ENCODE measurements at places on chromosomes 13 and 19.
A peak's percentile ranks its signal among the peaks of the same experiment; 100 is the strongest.

GRCh38 chr13:39406688-39407087 is 196.3 kb downstream of the LHFPL6 start:
- no peak for DNase-seq

- no peak for DNase-seq
Measured at GRCh38 chr19:7648265-7649014, 11.5 kb downstream of the STXBP2 start.

- DNase-seq: no peak
Measured at GRCh38 chr19:7516878-7517277, 975 bp downstream of the ZNF358 start.

DNA sequence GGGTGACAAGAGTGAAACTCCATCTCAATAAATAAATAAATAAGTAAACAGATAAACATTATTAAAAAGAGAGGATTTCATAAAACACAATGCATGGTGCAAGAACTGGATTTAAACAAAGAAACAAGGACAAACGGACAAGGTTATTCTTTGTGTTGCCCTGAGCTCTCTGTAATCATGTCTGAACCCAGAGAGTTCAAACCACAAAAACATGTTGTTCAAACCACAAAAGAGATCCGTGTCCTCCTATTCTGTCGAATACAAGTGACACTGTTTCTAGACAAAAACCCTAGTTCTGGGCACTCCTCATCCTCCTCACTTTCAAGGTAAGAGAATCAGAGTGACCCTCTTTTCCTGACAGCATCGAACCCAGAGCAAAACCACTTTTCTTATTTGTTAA is 4.6 kb upstream of the TPRX2 start:
- DNase-seq: no peak

GRCh38 chr19:49200238-49200862 is 42.8 kb downstream of the TRPM4 start:
- DNase-seq: no peak

DNA sequence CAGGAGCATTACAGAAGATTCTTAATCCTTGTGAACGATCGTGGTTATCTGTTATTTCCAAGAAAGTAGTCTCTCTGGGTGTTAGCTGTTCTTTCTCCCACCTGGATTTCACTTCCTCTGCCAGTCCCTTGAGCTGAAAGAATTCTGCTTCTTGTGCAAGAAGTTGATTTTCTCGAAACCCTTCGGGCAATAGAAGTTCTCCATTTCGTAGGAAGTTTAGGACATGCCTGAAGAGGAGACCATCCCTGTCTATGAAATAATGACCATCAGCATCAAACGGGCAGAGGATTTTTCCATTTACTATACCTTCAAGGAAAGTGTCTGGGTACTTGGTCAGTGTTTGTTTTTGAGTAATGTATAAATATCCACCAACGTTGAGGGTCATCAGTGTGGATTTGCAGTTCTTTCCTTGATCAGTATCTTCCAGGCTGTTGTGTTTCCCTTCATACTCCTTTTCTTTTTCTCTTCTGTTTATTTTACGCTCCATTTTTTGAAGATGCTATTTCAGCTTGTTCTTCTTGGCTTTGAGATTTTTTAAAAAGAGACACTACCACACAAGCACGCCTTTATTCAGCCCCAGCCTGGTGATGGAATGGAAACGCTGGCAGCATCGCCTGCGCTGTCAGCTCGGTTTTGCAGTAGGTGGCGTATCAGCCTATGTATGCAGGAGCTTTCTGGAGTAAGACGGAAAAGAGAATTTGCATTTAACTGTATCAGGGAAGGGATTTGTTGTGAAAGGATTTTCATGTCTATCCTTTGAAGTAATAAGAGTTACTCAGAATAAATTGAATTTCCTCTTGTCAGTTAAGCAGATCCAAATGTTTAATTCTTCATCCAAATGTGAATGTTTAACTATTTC is 6.5 kb downstream of the KCTD4 start:
- peak; percentile 37 for DNase-seq

GRCh38 chr19:32921624-32922023 is 50.1 kb downstream of the CEP89 start:
- no peak for DNase-seq

GRCh38 chr19:28972058-28972852 is 240.7 kb downstream of the UQCRFS1 start:
- DNase-seq: no peak

DNA sequence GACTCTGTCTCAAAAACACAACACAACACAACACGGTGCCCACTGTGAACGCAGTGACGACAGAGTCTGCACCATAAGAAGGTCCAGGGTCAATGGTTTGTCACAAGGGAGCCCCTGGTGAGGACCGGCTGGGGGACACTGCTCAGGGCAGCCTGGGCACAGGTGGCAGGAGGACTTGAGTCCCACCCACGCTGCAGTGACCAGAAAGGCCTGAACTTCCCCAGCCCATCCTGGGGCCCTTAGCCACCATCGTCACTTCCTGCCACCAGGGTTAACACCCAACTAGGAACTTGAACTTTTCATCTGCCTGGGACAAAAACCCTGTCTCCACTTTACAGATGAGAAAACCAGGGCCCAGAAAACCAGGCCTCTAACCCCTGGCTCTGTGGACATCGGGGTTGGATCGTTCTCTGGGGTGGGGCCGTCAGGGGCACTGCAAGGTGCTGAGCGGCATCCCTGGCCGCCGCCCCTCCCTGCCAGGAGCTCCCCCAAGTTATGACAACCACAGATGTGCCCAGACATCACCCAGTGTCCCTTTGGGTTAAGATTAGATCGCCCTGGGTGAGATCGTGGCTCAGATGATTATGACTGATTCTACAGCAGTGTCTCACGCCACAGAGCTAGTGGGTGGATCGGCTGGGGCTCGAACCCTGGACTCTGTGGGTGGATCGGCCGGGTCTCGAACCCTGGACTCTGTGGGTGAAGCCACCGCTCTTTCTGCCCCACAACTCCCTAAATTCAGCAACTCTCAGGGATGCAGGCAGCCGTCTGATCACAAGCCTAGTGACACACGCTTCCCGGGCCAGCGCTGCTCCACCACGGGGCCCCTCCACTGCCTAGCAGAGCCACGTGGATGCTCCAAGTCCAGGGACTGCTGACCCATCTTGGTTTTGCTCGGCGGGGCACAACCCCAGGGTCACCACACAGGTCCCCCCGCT is 14.0 kb downstream of the MOB3A start:
- DNase-seq: no peak

GRCh38 chr13:33577007-33577406 is 240.9 kb upstream of the RFC3 start:
- DNase-seq: no peak

- DNase-seq: no peak
Measured at GRCh38 chr19:3573162-3573857, 566 bp downstream of the HMG20B start.

DNA sequence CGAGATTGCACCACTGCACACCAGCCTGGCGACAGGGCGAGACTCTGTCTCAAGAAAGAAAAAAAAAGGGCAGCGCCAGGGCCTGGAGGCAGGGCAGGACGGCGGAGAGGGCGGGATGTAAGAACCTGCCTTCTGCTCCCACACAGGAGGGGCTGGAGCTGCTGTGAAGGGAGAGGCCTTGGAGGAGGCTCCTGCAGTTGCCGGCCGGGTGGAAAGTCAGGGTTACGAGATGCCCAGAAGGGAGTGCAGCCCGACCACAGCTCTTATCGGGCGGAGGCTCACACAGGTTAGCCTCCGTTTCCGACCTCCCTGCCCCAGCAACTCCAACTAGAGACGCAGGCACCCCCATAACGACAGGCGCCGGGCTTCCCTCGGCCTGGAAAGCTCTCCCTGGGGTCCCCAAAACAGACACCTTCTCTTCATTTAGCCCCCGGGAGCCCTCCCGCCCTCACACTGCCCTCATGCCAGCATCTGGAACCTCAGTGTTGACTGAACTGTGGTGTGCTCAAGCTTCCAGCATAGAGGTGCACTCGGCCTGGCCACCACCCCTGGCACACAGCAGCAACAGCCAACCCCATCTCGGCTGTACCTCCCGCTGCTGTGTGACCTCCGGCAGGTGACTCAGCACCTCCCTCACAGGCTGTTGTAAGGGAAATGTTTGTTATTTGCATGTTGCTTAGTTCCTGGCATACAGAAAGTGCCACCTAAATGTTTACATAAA is 1.4 kb downstream of the PLPP2 start:
- no peak for DNase-seq

- DNase-seq: no peak
Measured at GRCh38 chr19:3029065-3029923, at the start of gene TLE2. TLE2 (minus strand) TSS chr19:3029280; CDS start chr19:3028904, 376 bp downstream.

- DNase-seq: no peak
Measured at GRCh38 chr13:87093399-87093798, 577.8 kb upstream of the SLITRK5 start.

DNA sequence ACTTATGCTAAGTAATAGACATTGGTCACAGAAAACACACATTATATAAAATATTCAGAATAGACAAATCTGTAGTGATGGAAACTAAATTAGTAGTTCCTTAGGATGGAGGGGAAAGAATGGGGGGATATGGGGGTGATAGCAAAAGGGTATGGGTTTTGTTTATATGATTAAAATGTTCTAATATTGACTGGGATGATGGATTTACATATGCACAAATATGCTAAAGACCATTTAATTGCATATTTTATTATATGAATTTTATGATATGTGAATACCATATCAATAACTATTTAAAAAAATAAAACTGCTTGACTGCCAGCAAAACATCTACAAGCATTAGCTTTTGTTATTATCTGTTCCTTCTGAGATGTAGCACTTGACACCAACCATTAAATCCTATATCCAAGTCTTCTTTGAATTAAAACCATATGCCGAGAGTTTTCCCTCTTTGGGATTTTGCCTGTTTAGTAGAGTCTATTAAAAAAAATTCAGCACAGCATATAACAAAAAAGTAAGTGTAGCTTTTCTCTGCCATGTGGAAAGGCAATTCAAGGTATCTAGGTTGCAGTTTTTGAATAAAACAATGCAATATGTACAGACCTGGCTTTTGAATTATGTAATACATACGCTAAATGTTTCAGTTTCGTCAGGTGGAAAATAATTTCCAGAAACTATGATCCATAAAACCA is 2584.1 kb upstream of the PCDH20 start:
- DNase-seq: no peak

DNA sequence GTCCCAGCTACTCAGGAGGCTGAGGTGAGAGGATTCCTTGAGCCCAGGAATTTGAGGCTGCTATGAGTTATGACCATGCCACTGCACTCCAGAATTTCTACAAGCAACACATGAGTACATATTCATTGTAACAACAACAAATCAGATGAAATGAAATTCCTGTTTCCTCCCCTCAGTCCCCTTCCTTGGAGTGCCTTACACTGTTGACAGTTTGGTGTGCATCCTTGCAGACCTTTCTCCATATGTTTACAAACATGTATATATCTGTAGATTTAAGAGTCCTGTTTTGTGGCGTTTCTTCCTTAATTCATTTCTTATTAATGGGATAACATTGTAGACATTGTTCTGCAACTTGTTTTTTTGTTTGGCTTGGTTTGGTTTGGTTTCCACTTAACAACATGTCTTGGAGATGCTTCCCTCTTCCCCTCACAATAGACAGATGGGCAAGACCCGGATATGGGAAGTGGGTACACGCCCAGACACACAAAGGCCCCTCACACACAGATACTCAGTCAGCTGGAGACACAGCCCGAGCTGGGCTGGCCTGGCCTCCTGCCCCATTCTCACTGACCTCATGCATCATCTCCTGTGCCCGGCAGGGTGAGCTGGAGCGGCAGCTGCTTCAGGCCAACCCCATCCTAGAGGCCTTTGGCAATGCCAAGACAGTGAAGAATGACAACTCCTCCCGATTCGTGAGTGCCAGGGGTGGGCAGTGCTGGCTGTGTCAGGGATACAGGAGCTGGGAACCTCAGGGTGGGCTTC is 21.7 kb downstream of the MYH14 start:
- no peak for DNase-seq

DNA sequence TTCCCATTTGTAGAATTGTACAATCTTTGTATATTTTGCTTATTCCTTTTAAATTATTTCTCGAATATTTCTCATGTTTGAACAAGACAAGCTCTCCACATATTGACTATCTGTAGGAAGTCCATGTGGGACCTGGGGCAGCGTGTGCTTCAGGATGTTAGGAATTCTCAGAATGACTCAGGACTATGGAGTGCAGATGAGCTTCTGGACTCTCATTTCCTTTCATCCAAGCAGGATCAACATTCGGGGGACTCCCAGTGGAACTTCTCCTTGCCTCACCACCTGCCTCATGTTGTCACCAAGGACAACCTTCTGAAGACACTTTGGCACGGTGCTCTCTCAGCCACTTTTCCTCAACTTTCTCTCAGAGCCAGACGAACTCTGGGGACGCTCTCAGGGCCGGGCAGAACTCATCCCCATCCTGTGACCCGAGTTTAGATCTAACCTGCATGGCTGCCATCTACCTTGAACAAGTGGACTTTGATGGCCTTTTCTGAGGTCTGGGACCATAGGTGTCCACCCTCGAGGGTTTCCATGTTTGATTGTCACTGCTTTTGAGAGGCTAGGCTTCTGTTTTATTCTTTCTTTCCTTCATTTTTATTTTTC is 441.7 kb downstream of the IRS2 start:
- DNase-seq: no peak

DNA sequence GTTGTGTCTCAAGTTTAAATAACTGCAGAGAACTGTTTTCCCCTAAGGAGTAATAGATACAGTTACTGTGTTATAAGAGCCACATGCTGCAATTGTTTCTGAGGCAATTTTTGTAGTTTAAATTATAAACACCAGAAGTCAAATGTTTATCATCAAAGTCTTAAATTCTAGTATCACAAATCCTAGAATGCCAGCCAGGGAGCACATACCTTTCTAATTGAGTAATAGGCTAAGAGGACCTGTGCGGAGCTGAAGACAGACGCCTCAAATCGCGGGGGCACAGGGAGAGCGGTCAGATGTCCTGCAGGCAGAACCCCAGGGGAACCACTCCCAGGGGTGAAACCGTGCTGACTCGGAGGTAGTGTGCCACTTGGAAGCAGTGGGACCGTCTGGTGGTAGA is 65.2 kb upstream of the TNFRSF19 start:
- no peak for DNase-seq

- DNase-seq: peak; percentile 10
Measured at GRCh38 chr19:12611361-12611699, 610 bp downstream of the ZNF791 start.

GRCh38 chr13:20125783-20126165 is 35.1 kb downstream of the GJA3 start:
- DNase-seq: no peak

- no peak for DNase-seq
Measured at GRCh38 chr13:97459215-97459777, 25.3 kb downstream of the RAP2A start.

- DNase-seq: no peak
Measured at GRCh38 chr13:27055526-27055925, 116.1 kb downstream of the USP12 start.

DNA sequence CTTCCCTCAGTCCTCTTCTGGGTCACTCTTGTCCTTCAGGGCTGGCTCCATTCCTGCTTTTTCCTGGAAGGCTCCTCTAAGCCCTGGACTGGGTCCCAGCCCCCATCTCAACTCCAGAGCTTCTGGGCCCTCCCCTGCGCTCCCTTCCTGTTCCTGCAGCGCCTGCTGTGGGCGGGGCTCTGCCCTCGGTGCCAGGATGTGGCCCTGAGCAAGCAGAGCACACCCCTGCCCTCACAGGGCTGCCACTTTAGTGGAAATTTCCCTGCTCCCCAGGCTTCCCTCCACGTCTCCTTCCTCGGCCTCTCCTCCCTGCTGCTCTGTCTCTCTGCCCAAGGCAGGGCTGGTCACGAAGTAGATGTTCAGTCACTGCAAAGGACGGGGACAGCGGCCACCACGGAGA is 28.8 kb downstream of the DPF1 start:
- no peak for DNase-seq
